ENCODE measurements at places on chromosomes 2 and 18. TPM values are rescaled to one million over a fixed set of nuclear protein-coding genes. Genes with fewer than 3 reads are reported as not detected.
A peak's percentile ranks its signal among the peaks of the same experiment; 100 is the strongest.

Gene SGPP2
- not detected for total RNA-seq

Gene GALNT5
- 73.6 TPM for total RNA-seq

Gene FAM210A
- 16.1 TPM for total RNA-seq

Gene CCT7
- total RNA-seq = 575 TPM

Gene IFT172
- 25.5 TPM for total RNA-seq

Gene EFEMP1
- 164 TPM for total RNA-seq

Gene TMX3
- total RNA-seq = 50.5 TPM

Gene FOXI3
- not detected for total RNA-seq

Gene PMAIP1
- 14.0 TPM for total RNA-seq

GRCh38 chr2:100136310-100136709 lies 6.1 kb downstream of the AFF3 start:
- H3K27ac ChIP-seq = no peak overlapping the region
- no peaks in the 10 kb centered on the region for H3K36me3 ChIP-seq
- no peak for DNase-seq
- H3K27me3 ChIP-seq = peaks cover 20% of the 10 kb centered on the region
- no peaks in the 10 kb centered on the region for H3K4me1 ChIP-seq

- no peak overlapping the region for H3K4me3 ChIP-seq
- 0 out of 2 replicates have a peak, but pooled peaks cover 3% of the 10 kb centered on the region for H3K36me3 ChIP-seq
- no peaks in the 10 kb centered on the region for H3K27me3 ChIP-seq
These were observed 34.0 kb downstream of the SH3RF3 start for GRCh38 chr2:109162999-109163398.

DNA sequence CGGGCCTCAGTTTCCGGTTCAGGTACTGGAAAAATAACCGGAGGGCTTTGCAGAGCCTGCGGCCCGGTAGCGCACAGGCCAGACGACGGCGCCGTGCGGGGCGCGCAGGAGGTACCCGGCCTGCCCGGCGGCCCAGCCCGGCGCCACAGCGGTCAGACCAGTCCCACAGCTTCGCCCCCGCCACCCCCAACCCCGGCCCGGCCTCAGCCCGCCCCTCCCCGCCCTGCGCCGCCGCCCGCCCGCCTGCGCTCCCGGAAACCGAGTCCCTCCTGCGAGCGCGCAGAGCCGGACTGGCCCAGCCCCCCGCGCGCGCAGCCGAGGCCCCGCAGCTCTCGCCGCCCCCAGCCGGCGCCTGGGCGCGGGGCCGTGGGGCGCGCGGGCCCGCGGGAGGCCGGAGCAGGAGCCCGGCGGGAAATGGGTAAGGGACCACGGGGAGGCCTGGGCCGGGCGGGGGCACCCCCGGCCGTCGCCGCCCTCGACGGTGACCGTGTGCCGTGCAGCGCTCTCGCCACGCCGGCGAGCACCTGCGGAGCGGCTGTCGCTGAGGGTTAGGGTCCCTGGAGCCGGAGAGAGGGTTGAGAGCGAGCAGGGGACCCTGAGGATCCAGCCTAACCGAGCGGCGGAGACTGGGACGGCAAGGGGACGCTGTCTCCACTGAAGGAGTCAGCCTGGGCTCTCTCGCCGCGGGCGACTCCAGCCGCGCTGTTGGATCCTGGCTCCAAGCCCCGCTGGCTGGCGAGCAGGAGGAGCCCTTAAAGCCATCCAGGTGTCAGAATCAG lies 16.5 kb upstream of the PSD4 start:
- H3K27me3 ChIP-seq = peaks cover 23% of the 10 kb centered on the region
- H3K36me3 ChIP-seq = no peaks in the 10 kb centered on the region
- no peak overlapping the region for H3K27ac ChIP-seq
- peak overlapping the region; percentile 16 for H3K4me3 ChIP-seq
- no peaks in the 10 kb centered on the region for H3K4me1 ChIP-seq

- H3K4me3 ChIP-seq = no peak overlapping the region
- no peaks in the 10 kb centered on the region for H3K36me3 ChIP-seq
- H3K27me3 ChIP-seq = peaks cover 4% of the 10 kb centered on the region
- peaks cover 6% of the 10 kb centered on the region for H3K4me1 ChIP-seq
These were observed 156.3 kb upstream of the HS6ST1 start for GRCh38 chr2:128474962-128475361.

DNA sequence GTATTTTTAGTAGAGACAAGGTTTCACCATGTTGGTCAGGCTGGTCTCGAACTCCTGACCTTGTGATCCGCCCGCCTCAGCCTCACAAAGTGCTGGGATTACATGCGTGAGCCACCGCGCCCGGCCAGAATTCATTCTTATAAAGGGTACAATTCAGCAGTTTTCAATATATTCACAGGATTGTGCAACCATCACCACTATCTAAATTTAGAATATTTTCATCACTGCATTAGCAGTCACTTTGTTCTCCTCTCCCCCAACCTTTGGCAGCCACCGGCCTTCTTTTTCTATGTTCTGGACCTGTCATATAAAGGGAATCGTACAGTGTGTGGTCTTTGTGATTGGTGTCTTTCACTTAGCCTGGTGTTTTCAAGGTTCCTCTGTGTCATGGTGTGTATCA lies 40.7 kb downstream of the TCF7L1 start:
- no peak overlapping the region for H3K4me3 ChIP-seq
- 0 out of 2 replicates have a peak, but pooled peaks cover 2% of the 10 kb centered on the region for H3K36me3 ChIP-seq
- H3K4me1 ChIP-seq = peaks cover 30% of the 10 kb centered on the region
- H3K27me3 ChIP-seq = no peaks in the 10 kb centered on the region
- DNase-seq = peak; percentile 23
- no peak overlapping the region for H3K27ac ChIP-seq

DNA sequence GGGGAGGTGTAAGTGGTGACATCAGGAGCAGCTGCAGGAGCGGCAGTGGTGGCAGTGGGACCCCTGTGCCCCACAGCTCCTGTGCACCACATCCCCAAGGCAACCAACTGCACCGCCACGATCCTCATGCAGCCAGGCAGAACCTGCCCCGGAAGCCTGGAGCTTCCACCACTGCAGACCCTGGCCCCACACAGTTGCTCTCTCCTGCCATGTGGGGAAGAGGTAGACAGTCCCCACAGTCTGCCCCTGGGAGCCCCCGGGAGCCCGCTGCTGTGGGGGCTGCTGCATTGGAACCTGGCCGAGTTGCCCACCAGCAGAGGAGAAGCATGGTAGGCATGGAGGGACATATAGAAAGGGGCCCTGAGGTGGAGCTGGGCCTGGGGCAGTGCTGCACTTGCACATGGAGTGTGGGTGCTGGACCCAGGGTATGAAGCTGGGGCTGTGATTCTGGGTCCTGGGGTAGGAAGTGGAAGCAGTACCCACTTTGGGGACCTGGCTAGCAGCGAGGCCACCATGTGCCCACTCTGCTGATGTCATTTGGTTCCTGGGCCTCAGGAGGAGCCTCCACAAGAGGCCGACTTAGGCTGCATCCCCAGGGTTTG lies 623.3 kb upstream of the LRRTM4 start:
- H3K27me3 ChIP-seq = no peaks in the 10 kb centered on the region
- H3K4me1 ChIP-seq = no peaks in the 10 kb centered on the region
- no peaks in the 10 kb centered on the region for H3K36me3 ChIP-seq
- no peak for DNase-seq
- H3K4me3 ChIP-seq = no peak overlapping the region

DNA sequence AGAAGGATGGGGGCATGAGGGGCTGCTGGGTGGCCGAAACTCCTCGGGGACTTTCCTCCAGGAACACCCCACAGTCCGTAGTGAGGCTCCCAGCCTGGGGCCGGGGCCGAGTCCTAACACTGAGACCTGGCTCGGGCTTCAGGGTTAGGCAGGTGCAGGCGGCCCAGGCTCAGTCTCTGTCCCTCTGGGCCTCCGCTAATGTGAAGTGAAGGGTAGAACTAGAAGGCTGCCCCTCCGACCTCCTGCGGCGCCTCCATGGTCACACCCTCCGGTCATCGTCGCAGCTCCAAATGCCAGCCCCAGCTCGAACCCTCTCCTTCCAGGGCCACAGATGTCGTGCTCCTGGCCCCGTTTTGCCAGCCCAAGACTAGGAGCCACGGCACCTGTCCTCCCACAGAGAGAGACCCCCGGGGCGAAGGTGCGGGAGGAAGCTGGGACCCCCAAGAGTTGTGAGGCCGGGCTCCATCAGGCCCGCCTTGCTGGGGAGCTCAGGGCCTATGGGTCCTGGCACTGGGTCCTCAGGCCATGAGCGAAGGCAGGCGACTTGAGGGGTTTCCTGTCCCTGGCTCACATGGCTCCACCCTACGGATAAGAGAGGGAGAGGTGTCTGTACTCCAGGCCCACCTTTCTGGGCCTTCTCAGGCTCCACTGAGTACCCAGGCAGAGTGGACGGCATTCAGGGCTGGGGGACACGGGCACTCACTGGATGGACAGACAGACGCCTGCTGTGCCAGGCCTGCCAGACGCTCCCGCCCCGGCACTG lies 797 bp downstream of the ANO7 start:
- no peaks in the 10 kb centered on the region for H3K36me3 ChIP-seq
- no peak overlapping the region for H3K27ac ChIP-seq
- no peak overlapping the region for H3K4me3 ChIP-seq
- H3K4me1 ChIP-seq = no peaks in the 10 kb centered on the region

DNA sequence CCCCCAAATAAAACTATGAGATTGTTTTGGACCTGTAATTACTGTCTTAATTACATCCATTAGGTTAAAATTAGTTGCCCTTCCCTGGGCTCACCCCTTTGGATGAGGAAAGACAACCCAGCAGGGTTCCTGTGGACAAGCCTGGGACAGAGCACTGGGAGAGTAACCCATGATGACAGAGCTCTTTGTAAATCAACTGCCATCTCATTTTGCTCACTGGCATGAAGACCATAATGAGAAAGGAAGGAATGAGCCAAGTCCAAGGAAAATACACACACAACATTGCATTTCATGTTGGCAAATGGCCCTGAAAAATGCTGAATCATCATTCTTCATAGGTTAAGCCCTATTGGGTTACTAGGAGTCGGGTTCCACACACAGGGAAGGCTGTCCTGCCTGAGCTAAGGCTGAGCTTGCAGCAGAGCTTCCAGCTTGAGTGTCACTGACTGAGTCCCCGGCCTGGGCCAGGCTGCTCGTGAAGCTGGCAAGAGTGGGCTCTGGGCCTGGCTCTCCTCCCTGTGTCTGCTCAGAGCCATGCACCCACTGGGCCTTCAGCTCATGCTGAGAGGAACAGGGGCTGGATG lies 94.1 kb upstream of the ACAA2 start:
- H3K4me3 ChIP-seq = no peak overlapping the region
- no peaks in the 10 kb centered on the region for H3K4me1 ChIP-seq
- no peaks in the 10 kb centered on the region for H3K36me3 ChIP-seq
- DNase-seq = no peak

DNA sequence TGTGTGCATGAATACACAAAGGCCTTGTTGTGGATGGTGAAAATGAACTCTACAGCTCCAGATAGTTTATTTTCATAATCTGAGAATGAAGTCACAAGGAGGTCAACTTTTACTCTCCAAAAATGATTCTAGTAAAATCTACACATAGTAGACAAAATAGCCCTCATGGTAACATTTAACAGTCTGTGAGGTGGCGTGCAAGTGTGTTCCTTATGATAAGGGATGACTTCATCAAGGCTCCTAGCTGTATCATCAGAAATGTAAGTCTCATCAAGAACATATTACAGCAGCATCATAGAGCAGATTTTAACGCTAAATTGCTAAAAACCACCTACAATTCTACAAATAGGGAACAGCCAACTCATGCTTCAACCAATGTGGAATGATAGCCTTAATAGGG lies 72.3 kb upstream of the RIOK3 start:
- DNase-seq = peak; percentile 94
- H3K4me1 ChIP-seq = peaks cover 12% of the 10 kb centered on the region
- H3K27ac ChIP-seq = no peak overlapping the region
- H3K36me3 ChIP-seq = peaks cover 2% of the 10 kb centered on the region

DNA sequence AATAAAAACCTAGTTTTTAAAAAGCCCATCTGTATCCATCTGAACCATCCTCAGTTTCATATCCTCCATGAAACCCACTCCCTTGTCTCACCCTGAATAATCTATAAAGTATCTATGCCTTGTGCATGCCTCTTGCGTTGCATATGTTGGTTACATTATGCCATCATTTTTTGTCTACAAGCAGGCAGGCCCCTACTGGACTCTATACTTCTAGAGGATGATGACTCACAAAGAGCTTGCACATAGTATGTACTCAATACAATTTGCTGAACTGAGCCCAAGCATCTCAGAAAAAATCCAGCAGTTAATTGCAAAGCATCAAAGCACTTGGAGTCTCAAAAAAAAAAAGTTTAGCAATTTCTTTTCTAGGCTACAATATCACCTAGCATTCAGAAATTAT lies 95.6 kb downstream of the DYM start:
- H3K27me3 ChIP-seq = no peaks in the 10 kb centered on the region
- H3K36me3 ChIP-seq = peaks cover 5% of the 10 kb centered on the region
- no peak for DNase-seq
- H3K4me1 ChIP-seq = 0 out of 2 replicates have a peak, but pooled peaks cover 2% of the 10 kb centered on the region

DNA sequence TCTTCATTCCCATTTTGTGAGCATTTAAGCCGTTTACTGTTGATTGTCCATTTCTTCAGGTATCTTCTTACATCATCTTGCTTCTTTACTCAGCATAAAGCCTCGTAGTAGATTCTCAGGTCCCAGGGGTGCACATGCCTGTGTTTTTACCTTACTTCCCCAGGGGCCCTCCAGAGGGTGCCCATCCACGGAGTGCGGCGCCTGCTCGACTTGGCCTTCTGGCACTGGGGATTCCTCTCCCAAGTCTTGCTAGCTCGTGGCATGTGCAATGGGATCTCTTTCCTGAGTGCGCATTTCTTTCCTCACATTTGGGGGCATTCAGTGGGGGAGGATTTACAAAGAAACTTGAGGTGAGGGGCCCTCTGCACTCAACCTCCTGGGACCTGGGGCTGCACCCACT lies 148.1 kb downstream of the AGAP1 start:
- no peaks in the 10 kb centered on the region for H3K27me3 ChIP-seq
- no peak for DNase-seq
- H3K4me1 ChIP-seq = peaks cover 24% of the 10 kb centered on the region
- peak overlapping the region; percentile 73 for H3K27ac ChIP-seq
- no peaks in the 10 kb centered on the region for H3K36me3 ChIP-seq

- H3K27me3 ChIP-seq = no peaks in the 10 kb centered on the region
- no peak overlapping the region for H3K27ac ChIP-seq
- H3K4me1 ChIP-seq = no peaks in the 10 kb centered on the region
- H3K36me3 ChIP-seq = no peaks in the 10 kb centered on the region
- H3K4me3 ChIP-seq = no peak overlapping the region
These were observed 147.6 kb downstream of the TMEM200C start for GRCh38 chr18:5747678-5748077.

- H3K4me1 ChIP-seq = no peaks in the 10 kb centered on the region
- DNase-seq = no peak
- H3K4me3 ChIP-seq = no peak overlapping the region
- H3K27ac ChIP-seq = no peak overlapping the region
- H3K27me3 ChIP-seq = peaks cover 26% of the 10 kb centered on the region
- no peaks in the 10 kb centered on the region for H3K36me3 ChIP-seq
These were observed 17.2 kb upstream of the KCNG2 start for GRCh38 chr18:79780547-79780946.

DNA sequence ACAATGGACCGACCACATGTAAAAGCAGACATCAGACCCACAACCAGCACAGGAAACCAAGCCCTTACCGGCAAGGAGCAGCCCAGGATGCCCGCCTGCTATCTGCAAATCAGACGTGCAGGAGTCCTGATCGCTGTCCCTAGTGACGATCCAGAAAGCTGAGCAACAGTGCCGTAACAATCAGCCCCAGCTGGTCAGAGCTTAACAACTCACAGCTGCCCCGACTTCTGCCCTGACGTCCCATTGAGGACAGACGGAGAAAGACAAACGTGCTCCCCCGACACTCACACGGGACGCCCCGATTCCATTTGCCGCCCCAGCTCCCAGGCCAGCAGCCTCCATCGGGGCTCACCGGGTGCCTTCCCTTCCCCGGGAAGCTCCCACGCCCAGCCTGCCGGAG lies 39.8 kb upstream of the PXDN start:
- DNase-seq = peak; percentile 7
- no peaks in the 10 kb centered on the region for H3K4me1 ChIP-seq
- H3K27ac ChIP-seq = no peak overlapping the region
- H3K27me3 ChIP-seq = no peaks in the 10 kb centered on the region

- peaks cover 10% of the 10 kb centered on the region for H3K36me3 ChIP-seq
- H3K27me3 ChIP-seq = no peaks in the 10 kb centered on the region
These were observed 123.8 kb downstream of the AFF3 start for GRCh38 chr2:100018341-100019193.

All from IMR-90 (cell line).